H7 (cell line): ENCODE measurements at places on chromosomes 3 and 15.

- no peak for DNase-seq
These were observed 1.3 kb downstream of the CFAP100 start for GRCh38 chr3:126395846-126396513.

- peak; percentile 27 for DNase-seq
These were observed 25.3 kb downstream of the ACSBG1 start for GRCh38 chr15:78208887-78209645.

GRCh38 chr3:100104817-100105413 lies 9.4 kb downstream of the FILIP1L start:
- no peak for DNase-seq

DNA sequence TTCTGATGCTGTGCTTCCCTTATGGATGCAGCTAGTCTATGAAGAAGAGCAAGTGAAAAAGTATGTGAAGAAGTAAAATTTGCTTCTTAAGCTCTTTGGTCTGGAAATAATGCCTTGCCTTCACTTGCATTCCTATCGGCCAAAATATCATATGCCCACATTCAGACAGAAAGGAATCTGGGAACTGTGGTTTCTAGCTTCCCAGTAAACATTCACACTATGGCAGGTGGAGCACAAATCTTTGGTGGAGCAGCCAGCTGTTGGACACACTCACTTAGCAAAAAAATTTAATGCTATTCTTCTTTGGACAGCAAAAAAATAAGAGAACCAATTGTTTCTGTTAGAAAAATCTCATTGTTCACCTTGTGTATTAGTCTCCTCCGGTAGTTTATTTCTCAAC lies 12.3 kb upstream of the COL6A6 start:
- no peak for DNase-seq

- DNase-seq = peak; percentile 90
These were observed 396 bp downstream of the INO80 start for GRCh38 chr15:41115652-41116115.

DNA sequence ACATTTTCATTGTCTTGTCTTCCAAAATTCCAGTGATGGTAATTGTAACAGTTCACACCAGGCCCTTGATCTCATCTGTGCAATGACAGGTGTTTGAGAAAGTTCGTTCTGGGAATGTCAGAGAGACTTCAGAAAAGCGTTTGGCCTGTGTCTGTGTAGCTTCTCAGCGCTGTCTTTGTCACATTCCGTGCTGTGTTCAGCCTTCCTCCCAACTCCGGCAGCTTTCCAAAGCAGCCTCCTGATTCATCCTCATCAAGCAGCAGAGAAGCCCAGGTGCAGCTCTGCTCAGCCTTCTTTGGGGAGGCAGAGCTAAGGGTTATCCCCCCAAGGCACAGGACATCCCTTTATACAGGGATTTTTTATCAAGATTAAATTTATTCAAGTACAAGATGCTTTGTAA lies 494.0 kb upstream of the SUCLG2 start:
- DNase-seq = no peak

GRCh38 chr15:65081758-65082157 lies 5.2 kb downstream of the KBTBD13 start:
- no peak for DNase-seq

DNA sequence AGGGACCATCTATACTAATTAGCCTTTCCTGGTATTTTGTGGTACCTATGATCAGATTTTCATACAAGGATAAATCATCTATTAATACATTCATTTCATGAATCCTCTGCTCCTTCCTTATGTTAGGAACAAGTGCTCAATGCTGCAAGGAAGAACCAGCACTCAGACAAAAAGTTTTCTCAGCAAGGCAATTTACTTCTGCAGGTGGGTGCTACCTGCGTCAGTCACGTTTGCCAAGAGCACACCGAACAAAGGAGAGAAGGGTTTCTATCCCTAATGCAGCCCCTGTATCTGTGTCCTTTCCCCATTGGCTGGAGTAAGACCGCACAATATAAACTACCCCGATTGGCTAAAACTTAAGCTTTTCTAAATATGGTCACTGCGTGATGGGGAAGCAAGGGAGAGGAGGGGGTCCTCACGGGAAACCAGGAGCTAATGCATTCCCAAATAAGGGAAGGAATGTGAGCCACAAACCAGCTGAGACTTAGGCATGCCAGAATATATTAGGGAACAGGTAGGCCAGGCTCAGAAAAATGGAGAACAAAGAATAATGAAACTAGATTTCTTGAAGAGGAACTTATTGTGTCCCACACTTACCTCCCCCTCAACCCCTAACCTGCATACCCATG lies 76.5 kb downstream of the AQR start:
- DNase-seq = no peak

DNA sequence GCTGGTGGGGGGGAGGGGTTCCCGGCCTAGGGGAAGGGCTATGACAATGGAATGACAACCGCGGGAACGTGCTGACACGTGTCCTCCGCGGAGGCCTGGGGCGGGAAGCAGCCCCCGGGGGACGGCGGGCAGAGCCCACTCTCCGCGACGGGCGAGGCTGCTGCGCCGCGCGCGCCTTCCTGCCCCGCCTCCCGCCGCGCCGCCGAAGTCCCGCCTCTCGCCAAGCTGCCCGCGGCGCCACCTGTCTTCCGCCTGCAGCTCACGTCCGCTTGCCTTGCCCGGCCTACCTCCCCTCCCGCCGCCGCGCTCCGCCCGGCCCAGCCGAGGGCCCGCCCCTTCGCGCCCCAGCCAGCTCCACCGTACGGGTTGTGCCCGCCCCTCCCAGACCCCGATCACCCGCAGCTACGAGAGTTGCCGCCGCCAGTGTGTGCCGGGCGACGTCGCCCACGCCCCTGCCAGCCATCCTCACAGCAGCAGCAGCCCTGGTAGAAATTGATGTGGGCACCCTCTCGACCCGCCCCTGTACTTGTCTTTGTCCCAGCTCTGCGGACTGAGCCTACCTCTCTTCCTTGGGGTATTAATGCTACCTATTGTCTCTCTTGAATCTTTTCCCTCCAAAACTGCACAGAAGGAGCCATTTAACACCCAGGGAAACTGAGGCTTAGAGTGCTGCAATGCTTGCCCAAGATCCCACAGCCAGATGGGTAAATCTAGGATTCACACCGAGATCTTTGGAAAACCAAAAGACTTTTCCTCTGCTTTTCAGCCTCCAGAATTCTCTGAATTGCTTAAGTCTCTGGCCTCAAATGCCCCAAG lies at the start of gene PARP16:
Gene PARP16 (minus strand): TSS at position 180 of the 816 bp plus-strand sequence. CDS start 457 bp downstream, outside the sequence.
- DNase-seq = peak; percentile 97

GRCh38 chr3:95612611-95613010 lies 1201.8 kb upstream of the EPHA6 start:
- no peak for DNase-seq

DNA sequence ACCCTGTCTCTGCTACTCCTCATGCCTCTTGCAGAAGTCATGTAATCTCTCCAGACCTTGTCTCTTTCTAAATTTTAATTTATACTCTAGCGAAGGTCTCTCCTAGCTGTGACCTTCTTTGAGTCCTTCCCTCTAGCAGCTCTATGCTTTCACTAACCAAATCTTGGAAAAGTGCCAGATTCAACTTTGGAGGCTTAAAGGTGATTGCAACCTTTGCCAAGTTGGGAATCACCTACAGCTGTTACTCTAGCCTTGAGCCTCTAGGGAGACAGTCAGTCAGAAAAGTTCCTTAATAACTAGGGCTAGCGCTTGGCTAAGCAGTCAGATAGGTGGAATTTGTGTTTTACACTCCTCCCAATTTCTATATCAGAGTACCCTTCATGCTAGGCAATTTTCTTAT lies 46.1 kb upstream of the ABI3BP start:
- DNase-seq = no peak

DNA sequence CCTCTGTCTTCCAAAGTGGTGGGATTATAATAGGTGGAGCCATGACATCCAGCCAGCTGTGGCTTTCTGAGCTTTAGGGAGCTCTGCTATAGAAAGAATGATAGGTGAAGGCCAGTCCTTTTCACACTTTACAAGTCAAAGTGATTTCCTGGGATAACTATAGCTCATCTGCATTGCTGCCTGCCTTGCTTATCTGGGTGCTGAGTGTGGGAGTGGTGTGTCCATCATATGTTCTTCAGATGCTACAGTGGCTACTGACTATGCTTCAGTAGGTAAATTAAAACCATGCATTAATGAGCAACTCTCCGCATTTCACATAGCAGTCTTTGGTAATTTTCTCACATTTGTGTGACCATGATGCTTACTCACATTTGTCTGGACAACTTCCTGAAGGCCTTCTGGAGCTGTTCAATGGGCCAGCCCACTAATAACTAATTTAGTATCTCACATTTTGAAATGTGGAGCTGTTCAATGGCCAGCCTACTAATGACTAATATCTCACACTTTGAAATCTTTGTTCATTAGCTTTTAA lies 23.4 kb downstream of the RHOA start:
- DNase-seq = no peak
